AG10803 (cell line): ENCODE measurements at places on chromosomes 1 and 21.

DNA sequence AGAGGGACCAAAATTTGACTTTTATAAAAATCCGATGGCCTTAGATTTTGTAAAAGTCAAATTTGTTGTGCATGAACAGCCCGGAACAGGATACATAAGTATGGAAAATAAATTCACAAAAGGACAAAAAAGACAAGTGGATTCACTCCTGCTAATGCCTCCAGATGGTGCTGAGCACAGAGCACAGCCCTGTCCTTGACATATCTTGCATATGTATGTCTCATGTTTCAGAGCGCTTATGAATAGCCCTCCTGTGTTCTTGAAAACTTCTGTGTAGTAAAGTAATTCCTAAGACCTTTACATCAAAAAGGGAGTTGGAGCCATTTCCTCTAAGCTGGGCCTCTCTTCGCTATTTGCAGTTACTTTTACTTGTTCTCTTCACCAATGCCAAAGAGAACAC is 110.7 kb upstream of the RAB3GAP2 start:
- no peak for DNase-seq

- no peak for DNase-seq
Observed at GRCh38 chr1:210536254-210536961, 207.7 kb downstream of the HHAT start.

DNA sequence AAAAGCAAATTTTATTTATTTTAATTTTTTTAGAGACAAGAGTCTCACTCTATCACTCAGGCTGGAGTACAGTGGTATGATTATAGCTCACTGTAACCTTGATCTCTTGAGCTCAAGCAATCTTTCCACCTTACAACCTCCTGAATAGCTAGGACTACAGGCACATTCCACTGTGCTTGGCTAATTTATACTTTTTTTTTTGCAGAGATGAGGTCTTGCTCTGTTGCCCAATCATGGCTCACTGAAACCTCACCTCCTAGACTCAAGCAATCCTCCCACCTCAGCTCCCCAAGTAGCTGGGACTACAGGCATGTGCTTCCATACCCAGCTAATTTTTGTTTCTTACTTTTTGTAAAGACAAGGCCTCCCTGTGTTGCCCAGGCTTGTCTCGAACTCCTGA is 49.5 kb downstream of the DR1 start:
- DNase-seq: peak; percentile 35

GRCh38 chr1:172603816-172604215 is 55.1 kb upstream of the FASLG start:
- no peak for DNase-seq
